ENCODE measurements at places on chromosomes 1 and 21.

DNA sequence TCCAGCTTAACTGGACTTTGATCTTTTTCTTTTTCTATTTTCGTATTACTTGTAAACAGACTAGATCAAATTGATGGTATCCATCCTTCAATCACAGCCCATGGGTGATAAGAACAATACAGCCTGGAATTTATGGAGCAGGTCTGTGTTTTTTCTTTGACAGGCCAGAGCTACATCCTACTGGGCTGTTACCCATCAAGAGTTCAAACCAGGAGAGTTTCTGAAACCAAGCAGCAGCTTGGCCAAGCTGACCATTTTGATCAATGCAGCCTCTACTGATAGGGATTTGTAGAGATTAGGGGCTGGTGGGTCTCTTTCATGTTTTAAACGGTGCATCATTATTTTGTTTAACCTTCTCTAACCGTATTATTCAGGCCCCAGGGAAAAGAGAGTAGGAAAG lies 24.3 kb upstream of the CCDC190 start:
- DNase-seq: no peak

GRCh38 chr1:84570436-84571149 lies 3.6 kb downstream of the CTBS start:
- DNase-seq: no peak

- no peak for DNase-seq
These were observed 79.6 kb upstream of the AK4 start for GRCh38 chr1:65068202-65069010.

DNA sequence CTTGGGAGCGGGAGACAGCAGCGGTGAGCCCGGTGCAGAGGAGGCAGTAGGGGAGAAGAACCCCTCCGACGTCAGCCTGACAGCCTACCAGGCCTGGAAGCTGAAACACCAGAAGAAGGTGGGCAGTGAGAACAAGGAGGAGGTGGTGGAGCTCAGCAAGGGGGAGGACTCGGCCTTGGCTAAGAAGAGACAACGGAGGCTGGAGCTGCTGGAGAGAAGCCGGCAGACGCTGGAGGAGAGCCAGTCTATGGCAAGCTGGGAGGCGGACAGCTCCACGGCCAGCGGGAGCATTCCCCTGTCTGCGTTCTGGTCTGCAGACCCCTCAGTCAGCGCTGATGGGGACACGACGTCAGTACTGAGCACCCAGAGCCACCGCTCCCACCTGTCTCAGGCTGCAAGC lies 32.9 kb downstream of the STYXL2 start:
- DNase-seq: no peak

GRCh38 chr1:35888255-35888654 lies 5.2 kb downstream of the AGO1 start:
- no peak for DNase-seq

DNA sequence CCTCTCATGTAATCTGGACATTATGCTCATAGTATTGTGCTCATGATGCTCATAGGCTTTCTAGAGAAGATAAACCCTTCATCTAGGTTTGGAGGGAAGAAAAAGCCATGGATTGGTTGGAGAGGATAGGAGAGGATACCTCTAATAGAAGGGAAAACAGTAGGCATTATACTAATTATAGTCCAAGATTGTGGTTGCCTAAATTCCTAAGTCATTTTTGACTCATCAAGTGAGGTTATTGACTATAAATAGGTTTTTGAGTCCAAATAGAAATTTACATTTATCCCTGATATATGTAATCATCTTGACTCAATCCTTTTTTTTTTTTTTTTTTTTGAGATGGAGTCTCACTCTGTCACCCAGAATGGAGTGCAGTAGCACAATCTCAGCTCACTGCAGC lies 5.0 kb downstream of the SYT11 start:
- DNase-seq: no peak

DNA sequence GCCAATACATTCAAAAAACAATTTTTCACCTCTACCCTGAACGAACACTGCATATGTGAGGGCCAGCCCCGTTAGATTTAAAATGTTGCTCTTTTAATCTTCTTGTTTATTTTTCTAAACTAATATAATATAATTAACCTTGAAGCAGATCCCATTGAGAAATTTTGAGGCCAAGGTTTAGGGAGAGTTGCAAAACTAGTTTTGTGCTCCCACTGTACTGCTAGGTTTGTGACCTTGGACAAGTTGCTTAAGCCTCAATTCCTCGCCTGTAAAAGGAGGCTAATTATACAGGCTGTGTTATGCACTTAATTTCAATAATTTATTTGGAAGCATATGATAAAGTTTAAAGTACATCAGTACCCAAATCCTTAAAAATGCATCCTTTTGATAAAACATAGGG lies 3.7 kb downstream of the IL23R start:
- no peak for DNase-seq

GRCh38 chr1:244104309-244105060 lies 53.4 kb downstream of the ZBTB18 start:
- DNase-seq: no peak

DNA sequence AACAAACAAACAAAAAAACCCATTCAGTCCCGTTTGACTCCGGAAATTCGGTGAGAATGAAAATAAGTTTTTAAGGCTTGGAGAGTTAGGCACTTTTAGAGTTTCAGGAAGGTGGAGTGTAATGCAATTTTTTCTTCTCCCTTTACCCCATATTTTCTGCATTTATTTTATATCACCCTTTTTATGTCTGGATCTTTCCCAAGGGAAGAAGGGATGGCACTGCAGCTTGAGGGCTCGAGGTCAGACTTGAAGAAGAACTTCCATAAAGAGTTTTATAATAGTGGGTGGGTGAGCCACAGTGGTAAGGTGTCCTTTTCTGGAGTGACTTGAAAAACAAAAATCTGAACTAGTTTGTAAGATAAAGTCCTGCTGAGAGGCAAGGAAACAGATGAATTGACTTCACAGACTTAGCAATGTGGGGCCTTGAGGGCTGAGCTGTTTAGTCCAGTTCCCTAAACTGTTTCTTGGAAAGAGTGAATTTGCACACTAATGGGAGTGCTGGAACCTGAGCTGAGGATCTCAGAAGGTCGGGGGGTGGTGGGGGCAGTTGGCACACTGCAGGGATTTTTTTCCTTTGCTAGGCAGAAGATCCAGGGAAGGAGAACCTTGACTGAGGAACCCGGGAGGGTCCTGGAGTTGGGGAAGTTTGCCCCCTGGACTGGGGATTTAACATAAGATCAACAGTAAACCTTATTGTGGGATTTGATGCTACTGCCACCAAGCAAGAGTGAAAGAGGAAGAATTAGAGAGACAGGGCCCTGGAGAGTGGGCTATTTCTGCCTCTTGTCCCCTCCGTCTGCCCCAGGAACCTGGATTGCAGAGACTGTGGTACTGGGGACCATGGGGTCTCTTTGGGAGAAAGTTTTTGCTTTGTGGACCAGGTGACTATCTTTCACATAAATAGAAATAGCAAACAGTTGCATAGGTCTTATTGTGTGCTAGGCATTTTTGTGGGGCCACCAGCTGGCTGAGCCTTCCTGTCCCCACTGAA lies 1.8 kb upstream of the MEX3A start:
- no peak for DNase-seq

DNA sequence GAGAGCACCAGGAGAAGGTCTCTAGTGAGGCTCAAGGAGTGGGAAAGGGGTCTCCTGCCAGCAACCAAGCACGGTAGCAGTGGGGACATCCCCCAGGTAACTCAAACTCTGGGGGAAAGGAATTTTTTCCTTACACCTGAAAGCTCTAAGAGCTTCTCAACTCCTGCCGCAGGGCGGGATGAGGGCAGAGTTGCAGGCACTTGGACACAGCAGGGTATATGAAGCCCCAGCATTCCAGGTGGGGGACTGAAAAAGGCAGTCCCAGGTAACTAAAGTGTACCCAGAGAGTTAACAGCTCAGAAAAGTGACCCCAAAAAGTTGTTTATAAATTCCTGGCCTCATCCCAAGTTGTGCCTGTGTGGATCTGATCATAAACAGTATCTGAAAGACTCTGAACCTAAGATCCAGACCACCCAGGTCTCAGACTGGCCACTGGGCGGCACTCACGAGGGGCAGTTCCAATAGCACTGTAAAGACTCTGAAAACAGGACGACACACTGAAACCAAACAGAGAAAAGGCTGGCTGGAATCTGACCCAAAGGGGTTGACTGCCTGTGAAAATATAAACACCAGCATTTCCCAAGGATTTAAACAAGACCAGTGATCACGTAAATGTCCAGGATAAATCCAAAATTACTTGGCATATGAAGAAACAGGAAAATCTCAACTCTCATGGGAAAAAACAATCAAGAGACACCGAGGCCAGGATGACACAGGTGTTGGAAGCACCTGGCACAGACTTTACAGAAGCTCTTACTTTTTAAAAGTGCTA lies 47.5 kb downstream of the HSF2BP start:
- no peak for DNase-seq

DNA sequence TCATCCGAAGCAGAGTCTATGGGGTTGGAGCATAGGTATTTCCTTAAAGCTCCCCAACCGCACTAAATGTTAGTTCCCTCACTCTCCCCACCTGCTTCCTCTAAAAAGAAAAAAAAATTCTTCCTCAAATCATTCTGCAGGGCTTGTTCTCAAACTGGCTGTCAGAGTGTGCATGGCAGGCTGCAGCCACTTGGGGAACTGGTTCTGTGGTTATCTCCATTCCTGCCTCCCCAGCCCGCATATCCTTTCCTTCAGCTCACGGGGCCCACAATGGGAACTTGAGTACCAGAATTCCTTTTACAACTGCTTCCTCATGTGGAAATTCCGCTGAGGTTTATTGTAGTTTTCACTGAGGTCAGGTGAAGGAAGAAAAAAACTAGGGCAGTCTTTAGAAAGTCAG lies 159.2 kb downstream of the PIGK start:
- no peak for DNase-seq

DNA sequence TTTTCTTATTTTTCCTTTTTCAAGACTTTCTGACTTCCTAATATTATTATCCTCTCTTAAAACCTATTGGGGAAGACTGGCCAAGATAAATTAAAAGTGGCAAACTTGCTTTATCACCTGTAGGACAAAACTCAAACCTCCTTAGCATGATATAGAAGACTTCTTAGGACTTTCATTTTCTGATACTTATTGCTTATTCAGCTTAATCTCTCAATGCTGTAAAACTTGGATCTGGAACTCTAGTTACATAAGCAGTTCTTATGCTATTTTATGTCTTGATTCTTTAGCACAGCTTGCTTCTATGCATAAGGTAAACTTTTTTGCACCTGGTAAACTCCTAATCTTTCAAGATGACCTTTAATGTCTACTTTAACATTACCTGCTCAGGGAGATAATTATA lies 382.3 kb upstream of the LRRC7 start:
- no peak for DNase-seq

DNA sequence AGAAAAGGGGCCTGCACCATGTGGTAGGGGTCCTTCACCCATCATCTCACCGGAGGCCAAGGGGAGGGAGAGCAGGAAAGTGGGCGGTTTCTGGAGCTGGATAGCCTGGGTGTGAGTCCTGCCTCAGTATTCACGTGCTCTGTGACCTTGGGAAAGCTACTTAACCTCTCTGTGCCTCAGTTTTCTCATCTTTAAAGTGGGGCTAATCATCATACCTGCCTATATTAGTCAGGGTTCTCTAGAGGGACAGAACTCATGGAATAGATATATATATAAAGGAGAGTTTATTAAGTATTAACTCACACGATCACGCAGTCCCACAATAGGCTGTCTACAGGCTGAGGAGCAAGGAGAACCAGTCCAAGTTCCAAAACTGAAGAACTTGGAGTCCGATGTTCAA lies 78.7 kb downstream of the FBXO2 start:
- DNase-seq: no peak

GRCh38 chr1:209749670-209750323 lies 6.1 kb upstream of the TRAF3IP3 start:
- no peak for DNase-seq

GRCh38 chr1:156104861-156105832 lies 9.4 kb upstream of the LMNA start:
- DNase-seq: no peak

- DNase-seq: no peak
These were observed 4.8 kb upstream of the CAMSAP2 start for GRCh38 chr1:200733907-200734306.

DNA sequence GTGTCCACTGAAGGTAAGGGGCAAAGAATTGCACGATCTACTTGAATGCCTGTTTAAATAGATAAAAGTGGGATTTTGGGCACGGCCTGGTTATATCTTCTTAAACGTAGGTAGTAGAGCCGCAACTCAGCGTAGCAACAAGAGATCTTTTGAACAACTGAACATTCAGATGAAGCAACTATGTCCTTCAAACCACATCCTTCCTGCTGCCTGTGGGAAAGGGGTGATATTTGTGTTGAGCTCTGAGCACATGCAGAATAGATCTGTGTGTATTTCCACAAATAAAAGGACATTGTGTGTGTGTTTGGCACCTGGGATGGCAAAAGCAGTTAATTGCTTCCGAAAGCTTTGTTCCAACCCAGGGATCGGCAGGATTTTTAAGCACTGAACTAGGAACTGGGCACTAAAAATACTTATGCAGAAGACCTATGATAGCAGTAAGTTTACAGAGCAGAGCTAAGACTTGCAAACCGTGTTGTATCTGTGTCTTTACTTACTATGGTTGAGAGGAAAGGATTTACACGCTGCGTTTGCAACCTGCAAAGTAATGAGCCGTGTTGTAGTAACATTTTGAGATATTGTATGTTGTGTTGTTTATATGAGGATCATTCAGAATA lies 333.4 kb downstream of the CHRM3 start:
- DNase-seq: peak; percentile 10

GRCh38 chr1:25740071-25740470 lies 59.9 kb upstream of the SELENON start:
- DNase-seq: no peak

DNA sequence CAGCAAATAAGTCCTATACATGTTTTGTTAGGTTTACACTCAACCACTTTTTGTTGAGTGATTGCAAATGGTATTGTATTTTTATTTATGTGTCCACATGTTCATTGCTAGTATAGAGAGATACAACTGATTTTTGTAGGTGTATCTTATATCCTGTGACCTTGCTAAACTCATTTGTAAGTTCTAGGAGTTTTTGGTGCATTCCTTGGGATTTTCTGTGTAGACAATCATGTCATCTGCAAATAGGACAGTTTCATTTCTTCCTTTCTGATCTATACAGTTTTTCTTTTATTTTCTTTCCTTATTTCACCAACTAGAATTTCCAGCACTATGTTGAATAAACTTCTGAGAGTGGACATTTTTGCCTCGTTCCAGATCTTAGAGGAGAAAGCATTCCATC lies 16.5 kb upstream of the BATF3 start:
- no peak for DNase-seq

GRCh38 chr1:83064589-83065242 lies 934.2 kb downstream of the TTLL7 start:
- no peak for DNase-seq

DNA sequence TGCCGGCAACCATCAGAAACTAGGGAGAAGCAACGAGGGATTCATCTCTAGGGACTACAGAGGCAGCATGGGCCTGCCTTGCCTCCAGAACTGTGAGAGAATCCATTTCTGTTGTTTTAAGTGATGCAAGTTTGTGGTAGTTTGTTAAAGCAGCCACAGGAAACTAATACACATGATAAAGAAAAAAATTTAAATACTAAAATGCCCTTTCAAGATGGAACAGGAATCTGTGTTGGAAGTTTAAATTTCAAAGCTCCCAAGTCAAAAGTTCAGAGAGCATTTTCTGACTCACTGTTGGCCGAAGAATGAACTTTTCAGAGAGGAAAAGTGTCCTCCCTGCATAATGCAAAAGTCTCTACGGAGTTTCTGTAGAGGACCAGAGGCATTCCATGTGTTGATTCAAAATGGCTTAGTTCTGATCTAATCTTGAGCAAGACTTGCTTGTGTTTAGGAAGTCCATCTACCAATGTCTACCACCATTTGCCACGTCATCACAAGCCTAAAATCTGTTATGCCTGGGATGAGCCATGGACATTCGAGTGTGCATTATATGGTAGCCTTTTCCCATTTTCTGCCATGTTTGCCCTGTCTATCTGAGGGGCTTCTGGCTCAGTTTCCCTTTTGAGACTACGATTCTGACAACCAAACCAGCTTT lies 22.4 kb upstream of the ARHGAP29 start:
- DNase-seq: no peak
